ENCODE measurements at places on chromosomes 12 and 14.

- no peak for DNase-seq
Observed at GRCh38 chr12:131380220-131380964, 330.5 kb upstream of the SFSWAP start.

- no peak for DNase-seq
Observed at GRCh38 chr14:100298551-100299237, 7.5 kb downstream of the SLC25A29 start.

- no peak for DNase-seq
Observed at GRCh38 chr14:100328495-100329163, 5.5 kb downstream of the SLC25A47 start.

GRCh38 chr14:72780751-72781150 lies 113.2 kb downstream of the DPF3 start:
- no peak for DNase-seq

DNA sequence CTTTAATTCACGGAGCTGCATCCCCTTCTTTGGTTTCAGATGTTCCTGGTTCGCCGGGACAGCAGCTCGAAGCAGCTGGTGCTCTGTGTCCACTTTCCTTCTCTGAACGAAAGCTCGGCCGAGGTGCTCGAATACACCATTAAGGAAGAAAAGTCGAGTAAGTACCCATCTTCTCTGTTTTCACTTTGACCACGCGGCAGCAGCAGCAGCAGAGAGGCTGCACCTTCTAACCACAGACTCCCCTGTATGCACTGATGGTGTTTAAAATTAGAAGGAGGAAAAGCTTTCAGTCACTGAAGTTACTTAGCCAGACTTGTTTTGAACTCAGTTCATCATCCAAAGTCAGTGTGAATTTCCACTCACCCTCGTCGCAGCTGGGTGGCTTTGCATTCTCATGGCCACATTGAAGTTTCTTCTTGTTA lies 63.8 kb downstream of the RIN3 start:
- no peak for DNase-seq
